ENCODE measurements at places on chromosomes 2 and 18.

DNA sequence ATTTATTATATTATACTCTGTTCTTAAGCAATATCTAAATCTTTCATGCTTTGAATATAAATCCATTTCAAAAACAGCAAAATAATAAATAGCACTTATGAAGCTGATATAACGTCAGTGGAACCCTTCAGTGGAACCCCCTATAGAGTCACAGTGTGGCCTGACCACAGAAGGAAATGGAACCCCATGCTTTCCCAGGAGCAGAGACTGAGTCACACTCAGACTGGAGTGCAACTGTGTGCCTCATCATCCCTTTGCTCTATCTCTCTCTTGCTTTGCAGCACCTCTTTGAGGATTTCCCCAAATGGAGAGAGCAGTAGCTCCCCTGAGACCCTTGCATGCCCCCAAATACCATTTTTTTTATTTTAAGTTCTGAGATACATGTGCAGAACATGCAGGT lies 13.1 kb downstream of the NXPH2 start:
- H3K27me3 ChIP-seq, result no peaks in the 10 kb centered on the region
- H3K4me3 ChIP-seq, result no peak overlapping the region
- H3K4me1 ChIP-seq, result no peaks in the 10 kb centered on the region
- H3K36me3 ChIP-seq, result no peaks in the 10 kb centered on the region
- DNase-seq, result no peak

- H3K4me3 ChIP-seq, result no peak overlapping the region
- H3K27me3 ChIP-seq, result no peaks in the 10 kb centered on the region
- peaks cover 9% of the 10 kb centered on the region for H3K36me3 ChIP-seq
- peak overlapping the region; percentile 29 for H3K27ac ChIP-seq
Measured at GRCh38 chr2:151786483-151786882, 41.7 kb downstream of the ARL5A start.

DNA sequence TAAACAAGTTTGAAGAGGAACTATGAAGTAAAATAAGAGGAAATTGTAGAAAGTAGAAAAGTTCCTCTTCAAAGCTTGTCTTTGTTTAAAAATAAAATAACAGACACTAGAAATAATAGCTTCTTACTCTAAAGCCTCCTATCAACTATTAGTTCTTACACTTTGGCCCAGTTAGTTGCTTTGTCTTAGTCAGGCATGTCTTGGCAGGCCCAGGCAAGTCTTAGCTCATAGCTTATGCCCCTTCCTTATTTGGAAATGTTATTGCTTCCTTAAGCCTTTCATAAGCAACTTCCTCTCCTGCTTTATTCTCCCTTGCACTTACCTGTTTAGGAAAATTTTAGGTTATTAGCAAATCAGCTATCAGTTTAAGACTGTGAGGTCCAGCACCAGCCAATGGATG lies 950.6 kb upstream of the LRATD1 start:
- DNase-seq, result no peak
- H3K4me1 ChIP-seq, result no peaks in the 10 kb centered on the region
- no peaks in the 10 kb centered on the region for H3K27me3 ChIP-seq
- no peaks in the 10 kb centered on the region for H3K36me3 ChIP-seq
- H3K4me3 ChIP-seq, result no peak overlapping the region

- no peaks in the 10 kb centered on the region for H3K27me3 ChIP-seq
- H3K4me1 ChIP-seq, result peaks cover 48% of the 10 kb centered on the region
- no peak for DNase-seq
- peak overlapping the region; percentile 76 for H3K27ac ChIP-seq
Measured at GRCh38 chr2:190882411-190882766, 1.8 kb downstream of the GLS start.

DNA sequence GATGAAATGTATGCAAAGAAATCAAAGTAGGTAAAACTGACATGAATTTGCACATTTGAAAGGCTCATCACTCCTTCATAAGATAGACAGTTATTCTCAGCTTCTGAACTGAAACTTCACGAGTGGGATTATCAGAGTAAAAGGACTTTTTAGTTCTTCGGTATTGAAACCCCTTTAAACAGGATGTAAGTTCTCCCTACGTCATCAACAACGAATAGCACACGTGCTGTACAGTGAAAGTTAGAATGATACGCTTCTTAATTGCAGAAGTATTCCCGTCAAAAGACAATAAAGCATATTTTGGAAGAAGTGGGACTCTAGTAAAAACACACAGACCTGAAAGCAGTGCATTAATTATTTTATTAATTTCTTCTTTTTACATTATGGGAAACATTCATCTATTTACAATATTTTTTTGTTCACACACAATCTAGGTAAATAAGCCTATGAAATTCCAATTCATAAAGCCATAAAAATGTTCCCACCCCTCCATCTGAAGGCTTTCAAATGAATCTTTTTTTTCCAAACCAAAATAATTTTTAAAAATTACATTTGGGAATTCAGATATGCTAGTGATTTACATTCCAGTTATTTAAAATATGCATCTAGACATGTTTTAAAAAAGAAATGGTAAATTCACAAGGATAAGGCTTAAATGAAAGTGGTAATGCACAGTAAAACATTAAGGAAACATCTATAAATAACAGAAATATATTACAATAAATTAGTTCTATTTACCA lies 45.9 kb downstream of the TGIF1 start:
- no peaks in the 10 kb centered on the region for H3K36me3 ChIP-seq
- no peak overlapping the region for H3K27ac ChIP-seq
- H3K4me3 ChIP-seq, result no peak overlapping the region
- H3K27me3 ChIP-seq, result no peaks in the 10 kb centered on the region
- H3K4me1 ChIP-seq, result peaks cover 23% of the 10 kb centered on the region

DNA sequence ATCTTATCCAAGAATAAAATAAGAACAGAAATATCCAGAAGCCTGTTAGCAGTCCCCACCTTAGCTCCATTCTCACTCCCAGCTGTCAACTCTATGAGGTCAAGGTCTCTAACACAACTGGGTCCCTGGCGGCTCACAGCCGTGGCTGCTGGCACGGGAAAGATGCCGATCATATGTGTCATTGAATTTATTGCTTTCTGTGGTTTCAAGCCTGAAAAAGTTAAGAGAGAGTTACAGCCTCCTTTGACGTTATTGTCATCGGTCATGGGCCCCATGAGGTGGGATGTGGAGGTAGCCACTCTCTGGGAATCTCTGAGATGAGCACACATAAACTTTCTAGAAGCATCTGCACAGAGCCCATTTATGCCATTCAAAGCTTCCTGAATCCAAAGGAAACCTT lies 28.7 kb upstream of the CABLES1 start:
- no peaks in the 10 kb centered on the region for H3K27me3 ChIP-seq
- no peak for DNase-seq
- no peaks in the 10 kb centered on the region for H3K4me1 ChIP-seq

- DNase-seq, result no peak
- no peaks in the 10 kb centered on the region for H3K27me3 ChIP-seq
- H3K36me3 ChIP-seq, result no peaks in the 10 kb centered on the region
- no peak overlapping the region for H3K27ac ChIP-seq
- no peaks in the 10 kb centered on the region for H3K4me1 ChIP-seq
Measured at GRCh38 chr2:188852772-188853171, 121.4 kb upstream of the COL3A1 start.

DNA sequence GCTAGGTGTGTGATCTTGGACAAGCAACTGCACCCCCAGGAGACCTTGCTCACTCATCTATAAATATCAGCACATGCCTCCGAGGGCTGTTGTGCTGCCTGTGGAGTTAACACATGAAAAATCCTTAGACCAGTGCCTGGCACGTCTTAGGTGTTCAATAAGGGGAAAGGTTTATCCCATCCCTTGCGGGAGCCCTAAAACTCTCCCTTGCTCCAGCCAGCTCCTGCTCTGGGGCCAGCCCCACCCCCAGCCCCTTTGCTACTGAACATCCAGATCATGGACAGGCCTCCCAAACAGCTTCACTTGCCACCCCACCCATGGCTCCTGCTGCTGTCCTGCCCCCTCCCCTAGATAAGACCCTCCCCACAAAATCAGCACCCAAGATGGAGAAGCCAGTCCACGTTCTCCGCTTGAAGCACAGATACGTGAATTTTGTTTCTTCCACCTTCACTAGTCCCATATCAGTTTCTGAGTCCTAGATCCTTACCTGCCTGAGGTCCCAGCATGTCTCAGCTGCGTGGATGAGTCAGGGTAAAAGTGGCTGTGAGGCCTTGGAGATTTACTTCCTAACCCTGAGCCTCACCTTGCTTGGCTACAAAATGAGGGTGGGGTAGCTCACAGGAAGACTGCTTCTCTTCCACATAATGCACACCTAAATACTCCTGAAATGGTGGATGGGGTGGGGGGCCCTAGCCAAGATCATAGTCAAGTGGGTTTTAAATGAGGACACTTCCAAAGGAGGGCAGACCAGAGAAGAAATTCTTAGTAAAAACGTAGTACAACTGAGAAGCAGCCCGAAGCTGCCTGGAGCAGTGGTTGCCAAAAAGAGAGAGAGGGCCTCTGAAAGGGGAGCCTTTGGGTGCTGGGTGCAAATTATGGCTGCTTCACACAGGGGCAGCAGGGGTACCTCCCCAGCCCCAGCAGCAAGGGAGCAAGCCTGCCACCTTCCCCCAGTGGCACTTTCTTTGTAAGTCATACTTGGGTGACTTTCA lies 40.4 kb downstream of the C1QL2 start:
- H3K4me1 ChIP-seq, result no peaks in the 10 kb centered on the region
- H3K36me3 ChIP-seq, result no peaks in the 10 kb centered on the region
- DNase-seq, result no peak
- H3K27me3 ChIP-seq, result no peaks in the 10 kb centered on the region
- H3K4me3 ChIP-seq, result no peak overlapping the region
- no peak overlapping the region for H3K27ac ChIP-seq

DNA sequence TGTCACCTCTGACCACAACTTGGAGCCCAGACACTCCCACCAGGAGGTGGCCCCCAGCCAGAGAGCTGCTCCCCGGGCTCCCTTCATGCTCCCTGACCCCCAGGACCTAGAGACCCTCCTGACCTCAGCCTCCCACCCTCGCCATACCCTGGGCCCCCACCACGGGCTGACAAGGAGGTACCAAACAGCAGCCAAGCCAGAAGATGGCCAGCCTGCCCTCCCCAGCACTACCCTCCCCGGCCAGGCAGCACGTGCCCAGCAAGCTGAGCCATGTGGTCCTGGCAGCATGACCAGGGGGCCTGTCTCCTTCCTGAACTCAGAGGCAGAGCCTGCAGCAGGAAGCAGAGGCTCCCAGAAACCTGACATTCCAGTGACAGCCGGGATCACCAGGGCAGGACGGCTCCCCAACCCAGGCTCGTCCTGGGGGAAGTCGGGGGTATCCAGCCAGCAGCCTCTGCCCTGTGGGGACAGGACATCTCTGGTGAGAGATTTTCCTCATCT lies 69.4 kb upstream of the GPC1 start:
- no peak overlapping the region for H3K4me3 ChIP-seq
- no peaks in the 10 kb centered on the region for H3K4me1 ChIP-seq
- no peak overlapping the region for H3K27ac ChIP-seq
- H3K27me3 ChIP-seq, result no peaks in the 10 kb centered on the region
- H3K36me3 ChIP-seq, result no peaks in the 10 kb centered on the region

DNA sequence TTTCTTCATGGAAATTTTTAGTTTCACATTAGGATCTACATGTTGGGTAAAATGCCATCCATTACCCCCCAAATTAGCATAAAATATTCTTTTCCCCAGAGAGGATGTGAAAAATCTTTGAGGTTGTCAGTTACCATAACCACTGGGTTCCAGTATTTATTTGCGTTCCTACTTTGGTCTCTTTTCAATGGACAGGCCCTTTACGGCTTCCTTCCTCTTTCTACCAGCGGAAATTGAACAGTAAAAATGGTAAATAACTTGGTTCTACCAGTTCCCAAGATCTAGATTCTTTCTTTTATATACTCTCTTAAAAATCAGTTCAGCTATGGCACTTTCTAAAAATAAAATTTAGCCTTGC lies 169.2 kb upstream of the APCDD1 start:
- peaks cover 45% of the 10 kb centered on the region for H3K4me1 ChIP-seq
- H3K27me3 ChIP-seq, result no peaks in the 10 kb centered on the region
- peak; percentile 55 for DNase-seq
- no peaks in the 10 kb centered on the region for H3K36me3 ChIP-seq

DNA sequence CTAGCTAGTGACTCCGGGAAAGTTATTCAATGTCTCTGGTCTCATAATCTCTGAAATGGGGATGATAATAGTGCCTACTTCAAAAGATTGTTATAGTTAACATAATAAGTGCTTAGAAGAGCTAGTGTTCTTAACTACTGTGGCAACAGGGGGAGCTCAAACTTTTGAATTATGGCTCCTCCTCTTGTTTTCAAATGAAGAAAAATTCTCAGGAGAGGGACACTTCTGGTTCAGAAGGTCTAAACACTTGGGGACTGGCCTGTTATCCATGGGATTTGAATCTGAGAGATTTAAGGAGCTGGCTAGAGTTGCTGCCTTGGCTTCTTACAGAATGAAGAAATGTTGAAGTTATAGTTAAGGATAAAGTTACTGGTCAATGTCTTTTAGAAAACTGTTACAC lies 92.2 kb upstream of the ITGB6 start:
- peaks cover 26% of the 10 kb centered on the region for H3K36me3 ChIP-seq
- no peak overlapping the region for H3K27ac ChIP-seq
- DNase-seq, result no peak
- H3K4me1 ChIP-seq, result no peaks in the 10 kb centered on the region

DNA sequence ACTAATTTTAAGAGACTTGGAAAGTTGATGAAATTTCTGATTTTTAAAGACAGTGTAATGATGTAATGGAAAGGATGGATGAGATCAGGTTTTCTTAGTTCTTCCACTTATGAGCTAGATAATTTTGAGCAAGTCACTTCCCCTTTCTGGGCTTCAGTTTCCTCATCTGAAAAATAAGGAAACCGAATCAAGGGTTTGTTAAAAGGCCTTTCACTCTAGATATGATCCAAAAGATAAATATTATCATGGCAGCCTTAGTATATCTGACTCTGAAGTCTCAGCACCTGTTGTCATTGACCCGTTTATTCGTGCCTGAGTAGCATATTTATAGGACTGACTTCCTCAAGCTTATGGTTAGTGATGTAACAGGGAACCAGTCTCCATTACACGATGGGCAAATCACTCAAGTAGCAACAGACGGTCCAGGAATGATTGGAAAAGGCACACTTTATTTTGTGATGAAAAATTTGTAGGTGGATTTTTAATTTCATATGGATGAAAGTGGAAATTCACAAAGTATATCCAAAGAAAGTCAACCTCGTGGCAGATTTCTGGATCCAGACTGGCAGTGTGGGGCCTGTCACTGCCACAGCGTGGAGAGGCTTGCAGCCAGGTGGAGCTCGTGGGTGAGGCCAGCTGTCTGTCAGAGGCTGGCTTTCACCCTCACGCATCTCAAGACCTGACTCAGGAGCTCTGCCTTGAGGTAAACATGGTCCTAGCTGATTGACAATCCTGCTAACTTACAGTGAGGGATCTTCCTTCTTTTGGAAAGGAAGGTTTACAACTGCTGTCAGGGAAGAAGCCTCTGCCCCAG lies 137.9 kb upstream of the CXCR4 start:
- no peak overlapping the region for H3K4me3 ChIP-seq
- no peaks in the 10 kb centered on the region for H3K36me3 ChIP-seq
- H3K27ac ChIP-seq, result peak overlapping the region; percentile 74
- H3K4me1 ChIP-seq, result peaks cover 55% of the 10 kb centered on the region

- H3K27me3 ChIP-seq, result no peaks in the 10 kb centered on the region
- no peak overlapping the region for H3K4me3 ChIP-seq
- H3K36me3 ChIP-seq, result no peaks in the 10 kb centered on the region
- peaks cover 7% of the 10 kb centered on the region for H3K4me1 ChIP-seq
- H3K27ac ChIP-seq, result no peak overlapping the region
Measured at GRCh38 chr2:6919901-6920742, 2.9 kb downstream of the RNF144A start.

Data from B cell (primary cell).